GM23338 (cell line): ENCODE measurements at places on chromosomes 1 and 21. TPM values are rescaled to one million over a fixed set of nuclear protein-coding genes. Genes with fewer than 3 reads are reported as not detected.

LRRC3 gene
- polyA plus RNA-seq: 0.95 and 1.2 TPM in 2 replicates

LCE3B gene
- polyA plus RNA-seq: not detected in 2 replicates

LAMB3 gene
- polyA plus RNA-seq: 0.05 and 0.19 TPM in 2 replicates

UBXN10 gene
- polyA plus RNA-seq: 0.26 and 0.27 TPM in 2 replicates

MAN1C1 gene
- 5.4 and 5.9 TPM in 2 replicates for polyA plus RNA-seq

TRIM45 gene
- 7.9 and 8.8 TPM in 2 replicates for polyA plus RNA-seq

AMPD1 gene
- 0.27 TPM in 1 of 2 replicates, not detected in the other for polyA plus RNA-seq

CFHR3 gene
- polyA plus RNA-seq: 1.4 and 2.2 TPM in 2 replicates

ZBTB8A gene
- polyA plus RNA-seq: 8.4 and 8.7 TPM in 2 replicates

ADGRL2 gene
- polyA plus RNA-seq: 32.9 and 38.2 TPM in 2 replicates

DIO1 gene
- polyA plus RNA-seq: 0.27 TPM in 1 of 2 replicates, not detected in the other

COL16A1 gene
- polyA plus RNA-seq: 3.4 and 4.2 TPM in 2 replicates

TNNI3K gene
- 1.4 TPM in 1 of 2 replicates, not detected in the other for polyA plus RNA-seq

SMIM1 gene
- polyA plus RNA-seq: 7.2 and 12.0 TPM in 2 replicates

SLC39A1 gene
- 87.3 and 91.3 TPM in 2 replicates for polyA plus RNA-seq

CATSPER4 gene
- polyA plus RNA-seq: 0.31 and 0.35 TPM in 2 replicates

CDK11A gene
- 72.6 and 76.1 TPM in 2 replicates for polyA plus RNA-seq

LCE1A gene
- not detected in 2 replicates for polyA plus RNA-seq

PRRX1 gene
- polyA plus RNA-seq: 0.58 TPM in 1 of 2 replicates, not detected in the other

CBR3 gene
- polyA plus RNA-seq: 8.2 and 8.7 TPM in 2 replicates

MAP7D1 gene
- polyA plus RNA-seq: 13.8 and 14.7 TPM in 2 replicates

MOB3C gene
- 0.78 and 1.1 TPM in 2 replicates for polyA plus RNA-seq

TP53BP2 gene
- 7.8 and 10.1 TPM in 2 replicates for polyA plus RNA-seq

CDA gene
- 13.6 and 16.4 TPM in 2 replicates for polyA plus RNA-seq

TMEM125 gene
- 16.2 and 16.8 TPM in 2 replicates for polyA plus RNA-seq

DMBX1 gene
- 0.11 TPM in 1 of 2 replicates, not detected in the other for polyA plus RNA-seq

RHD gene
- polyA plus RNA-seq: 0.26 and 0.31 TPM in 2 replicates

BMP8A gene
- polyA plus RNA-seq: 0.34 TPM in 1 of 2 replicates, not detected in the other

COL24A1 gene
- 1.1 and 1.2 TPM in 2 replicates for polyA plus RNA-seq

PTGS2 gene
- polyA plus RNA-seq: 0.11 and 0.12 TPM in 2 replicates

CHRM3 gene
- 4.3 and 4.8 TPM in 2 replicates for polyA plus RNA-seq

LCA5L gene
- polyA plus RNA-seq: 0.73 and 1.4 TPM in 2 replicates

MFAP2 gene
- polyA plus RNA-seq: 255 TPM in 2 replicates

OLIG2 gene
- polyA plus RNA-seq: 0.09 and 0.15 TPM in 2 replicates

KRTAP19-3 gene
- polyA plus RNA-seq: not detected in 2 replicates

DNAJC8 gene
- 208 and 210 TPM in 2 replicates for polyA plus RNA-seq

HES3 gene
- 7.1 and 7.7 TPM in 2 replicates for polyA plus RNA-seq
